ENCODE measurements at places on chromosomes 3 and 15.

DNA sequence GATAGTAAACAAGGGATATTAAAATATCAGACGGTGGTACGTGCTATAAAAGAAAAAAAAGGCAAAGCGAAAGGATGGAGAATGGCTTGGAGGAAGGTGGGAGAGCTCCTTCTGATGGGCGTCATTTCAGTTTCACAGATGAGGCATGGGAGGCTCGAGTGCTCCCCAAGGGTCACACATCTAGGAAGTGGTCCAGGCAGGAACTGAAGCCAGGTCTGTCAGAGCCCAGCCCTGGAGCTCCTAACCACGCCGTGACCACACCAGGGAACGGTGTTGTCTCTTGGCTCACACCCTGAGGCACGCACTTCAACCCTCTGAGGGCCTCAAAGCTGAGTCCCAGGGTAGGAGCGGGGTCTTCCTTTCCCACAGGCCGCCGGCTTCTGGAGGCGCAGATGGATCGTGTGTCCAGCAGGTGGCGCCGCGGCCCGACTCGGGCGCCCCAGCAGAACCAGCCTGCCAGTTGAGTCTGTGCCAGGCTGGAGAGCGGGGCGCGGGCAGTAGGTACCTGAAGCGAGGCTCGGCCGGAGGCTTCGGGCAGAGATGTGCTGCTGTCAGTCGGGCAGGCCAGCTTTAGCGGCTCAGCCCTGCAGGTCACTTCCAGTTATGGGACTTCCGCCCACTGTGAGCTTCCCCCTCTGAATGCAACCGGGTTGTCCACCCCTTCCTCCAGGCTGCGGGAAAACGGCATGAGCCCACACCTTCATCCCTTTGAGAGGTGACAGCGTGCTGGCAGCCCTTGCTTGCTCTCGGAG, 68.1 kb downstream of the SLC6A1 start:
- H3K4me1 ChIP-seq = peaks cover 9% of the 10 kb centered on the region
- H3K27me3 ChIP-seq = peaks cover 25% of the 10 kb centered on the region
- DNase-seq = no peak
- H3K36me3 ChIP-seq = no peaks in the 10 kb centered on the region
- no peak overlapping the region for H3K27ac ChIP-seq

- no peak overlapping the region for H3K27ac ChIP-seq
- H3K27me3 ChIP-seq = no peaks in the 10 kb centered on the region
- H3K4me1 ChIP-seq = no peaks in the 10 kb centered on the region
- no peak overlapping the region for H3K4me3 ChIP-seq
- H3K36me3 ChIP-seq = no peaks in the 10 kb centered on the region
Measured at GRCh38 chr3:122208579-122208978, 25.1 kb downstream of the CASR start.

DNA sequence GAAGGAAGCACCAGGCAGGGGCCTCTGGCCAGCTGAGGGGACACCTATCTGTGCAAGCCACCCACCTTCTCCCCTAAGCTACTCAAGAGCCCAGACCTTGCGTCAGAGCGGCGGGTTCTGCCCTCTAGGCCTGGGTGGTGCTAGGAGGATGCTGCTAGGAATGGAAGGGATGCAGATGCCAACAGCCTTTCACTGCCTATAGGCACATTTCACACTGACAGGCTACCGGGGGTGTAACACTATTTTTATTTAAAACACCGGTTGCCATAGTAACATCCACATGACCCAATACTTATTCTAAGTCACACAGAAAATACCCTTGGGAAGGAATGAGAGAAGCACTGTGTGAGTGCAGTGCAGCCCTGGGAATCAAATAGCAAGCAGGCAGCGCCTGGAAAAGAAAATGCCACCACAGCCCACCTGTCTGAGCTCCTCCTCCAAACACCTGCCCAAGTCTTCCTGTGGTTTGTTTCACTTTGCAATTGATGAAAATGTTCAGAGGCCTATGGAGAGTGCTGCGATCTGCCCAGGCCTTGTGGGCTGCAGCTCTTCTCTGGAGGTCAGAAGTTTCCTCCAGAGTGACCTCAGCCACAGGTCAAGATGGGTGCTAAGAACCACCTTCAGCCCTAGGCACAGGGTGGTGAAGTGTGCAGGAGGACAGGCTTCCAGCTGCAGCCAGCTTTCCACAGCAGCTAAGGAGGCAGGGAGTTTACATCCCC, 113.5 kb upstream of the TOPAZ1 start:
- no peak overlapping the region for H3K4me3 ChIP-seq
- DNase-seq = no peak
- H3K27ac ChIP-seq = no peak overlapping the region
- no peaks in the 10 kb centered on the region for H3K36me3 ChIP-seq

DNA sequence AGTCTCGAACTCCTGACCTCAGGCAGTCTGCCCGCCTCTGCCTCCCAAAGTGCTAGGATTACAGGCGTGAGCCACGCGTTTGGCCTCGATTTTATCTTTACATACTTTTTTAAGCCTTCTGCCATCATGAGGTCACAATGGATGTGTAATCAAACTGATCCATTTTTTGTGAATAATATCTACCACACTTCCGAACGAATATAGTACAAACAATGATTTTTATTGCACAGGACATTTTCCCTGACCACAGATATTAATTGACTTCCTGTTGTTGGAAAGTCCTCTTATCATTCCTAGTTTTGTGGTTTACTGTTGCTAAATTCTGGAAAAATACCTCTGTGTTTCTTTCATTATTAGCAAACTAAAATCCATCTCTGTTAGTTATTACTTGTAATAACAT, 68.9 kb downstream of the MINDY2 start:
- no peaks in the 10 kb centered on the region for H3K27me3 ChIP-seq
- H3K4me3 ChIP-seq = no peak overlapping the region
- no peak overlapping the region for H3K27ac ChIP-seq

DNA sequence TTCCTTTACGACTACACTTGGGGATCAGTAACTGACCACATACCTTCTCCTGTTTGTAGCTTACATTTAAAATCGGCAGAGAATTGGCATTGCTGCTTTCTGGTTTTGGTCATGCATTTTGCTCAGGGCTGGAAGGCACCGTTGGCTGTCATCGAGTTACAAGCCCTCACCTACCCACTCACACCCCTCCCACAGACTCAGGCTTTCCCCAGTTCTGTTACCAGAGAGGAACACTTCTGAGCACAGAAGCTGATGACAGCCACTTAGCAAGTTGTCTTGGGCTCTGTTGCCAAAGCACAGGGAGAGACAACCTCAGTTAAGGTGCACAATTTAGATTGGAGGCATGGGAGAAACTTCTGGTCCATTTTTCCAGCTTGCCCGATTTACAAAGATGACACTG, 204.8 kb upstream of the TOPAZ1 start:
- H3K4me1 ChIP-seq = no peaks in the 10 kb centered on the region
- H3K4me3 ChIP-seq = no peak overlapping the region
- no peak for DNase-seq
- H3K27ac ChIP-seq = no peak overlapping the region

DNA sequence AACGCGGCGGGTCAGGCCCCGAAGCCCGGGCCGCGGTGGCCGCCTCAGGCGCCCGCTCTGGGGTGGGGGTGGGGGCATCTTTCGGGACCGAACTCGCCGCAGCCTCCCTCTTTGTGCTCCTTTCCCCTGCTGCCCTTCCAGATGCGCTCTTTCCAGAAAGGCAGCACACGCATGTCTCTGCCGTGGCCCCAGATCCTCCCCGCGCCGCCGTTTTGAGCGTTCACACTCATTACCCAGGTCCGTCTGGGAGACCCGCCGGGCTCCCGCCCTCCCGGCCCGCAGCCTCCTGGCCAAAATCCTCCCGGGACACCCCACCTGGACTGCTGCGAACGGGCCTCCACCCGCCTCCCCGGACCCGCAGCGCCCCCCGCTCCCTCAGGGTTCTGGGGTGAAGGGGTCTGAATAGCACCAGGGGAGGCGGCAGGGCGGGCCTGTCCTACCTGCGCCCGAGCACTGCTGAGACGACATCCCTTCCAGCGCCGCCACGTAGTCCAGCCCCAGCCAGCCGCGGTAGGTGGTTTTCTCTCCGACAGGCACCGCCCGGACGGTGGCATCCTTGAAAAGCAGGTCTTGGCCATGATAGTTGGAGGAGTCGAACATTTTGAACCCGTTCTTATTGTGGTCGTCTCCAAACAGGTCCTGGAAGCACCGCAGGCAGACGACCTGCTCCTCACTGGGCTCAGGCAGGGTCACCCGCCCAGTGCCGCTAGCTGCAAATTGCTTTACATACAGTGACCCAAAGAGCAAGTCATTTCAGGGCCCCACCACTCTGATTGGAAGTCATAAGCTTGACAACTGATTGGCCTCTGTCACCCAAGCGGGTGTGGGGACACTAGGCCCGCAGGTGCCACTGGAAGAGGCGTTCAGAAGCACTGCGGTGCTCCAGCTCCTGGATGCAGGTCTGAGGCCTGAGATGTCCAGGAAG, 25.9 kb downstream of the MELTF start:
- DNase-seq = peak; percentile 69
- H3K4me3 ChIP-seq = peak overlapping the region; percentile 52
- peak overlapping the region; percentile 74 for H3K27ac ChIP-seq

- no peak overlapping the region for H3K4me3 ChIP-seq
- H3K4me1 ChIP-seq = no peaks in the 10 kb centered on the region
- H3K27me3 ChIP-seq = no peaks in the 10 kb centered on the region
- DNase-seq = no peak
- no peak overlapping the region for H3K27ac ChIP-seq
Measured at GRCh38 chr3:8103954-8104353, 397.7 kb upstream of the LMCD1 start.

- H3K36me3 ChIP-seq = no peaks in the 10 kb centered on the region
- peaks cover 18% of the 10 kb centered on the region for H3K27me3 ChIP-seq
- no peak overlapping the region for H3K4me3 ChIP-seq
- H3K27ac ChIP-seq = no peak overlapping the region
Measured at GRCh38 chr3:51777985-51778384, 1.1 kb downstream of the IQCF6 start.

DNA sequence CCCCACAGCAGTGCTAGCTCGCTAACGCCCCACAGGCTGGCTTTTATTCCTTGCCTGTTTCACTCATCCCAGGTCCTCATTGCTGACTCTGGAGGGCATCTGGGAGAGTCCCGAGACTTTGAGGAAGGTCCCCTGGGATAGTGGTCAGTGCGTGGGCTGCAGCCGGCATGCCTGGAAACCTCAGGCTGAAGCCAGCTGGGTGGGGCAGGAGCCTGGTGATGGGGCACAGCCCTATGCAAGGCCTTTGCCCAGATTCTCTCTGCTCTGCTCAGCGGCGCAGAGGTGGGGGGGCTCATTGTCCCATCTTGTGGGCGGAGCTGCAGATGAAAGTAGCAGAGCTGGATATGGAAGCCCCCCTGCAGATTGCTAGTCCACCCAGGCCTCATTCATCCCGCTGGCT, 55.7 kb upstream of the SMAD6 start:
- no peaks in the 10 kb centered on the region for H3K27me3 ChIP-seq
- no peak for DNase-seq
- H3K4me3 ChIP-seq = no peak overlapping the region
- no peak overlapping the region for H3K27ac ChIP-seq
- H3K4me1 ChIP-seq = peaks cover 26% of the 10 kb centered on the region

DNA sequence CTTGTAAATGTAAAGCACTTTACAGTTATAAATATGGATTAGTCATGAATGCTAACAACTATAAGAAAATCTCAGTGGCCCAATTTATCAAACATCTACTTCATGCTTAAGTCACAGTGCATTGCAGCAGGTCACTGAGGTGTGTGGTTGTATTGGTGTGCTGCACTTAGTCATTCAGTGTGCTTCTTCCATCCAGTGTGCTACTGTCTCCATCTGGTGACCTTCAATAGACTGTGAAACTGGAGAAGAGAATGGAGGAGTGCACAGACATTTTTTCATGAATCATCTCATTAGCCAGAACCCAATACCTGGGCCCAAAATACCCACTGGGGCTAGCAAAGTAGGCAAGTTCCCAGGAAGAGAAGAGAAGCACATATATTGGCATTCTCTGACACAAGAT, 199.6 kb downstream of the SHOX2 start:
- H3K27me3 ChIP-seq = no peaks in the 10 kb centered on the region
- no peak overlapping the region for H3K4me3 ChIP-seq
- H3K27ac ChIP-seq = no peak overlapping the region
- no peaks in the 10 kb centered on the region for H3K36me3 ChIP-seq
- H3K4me1 ChIP-seq = no peaks in the 10 kb centered on the region

GRCh38 chr3:152909180-152909883, 74.4 kb downstream of the P2RY1 start:
- no peak for DNase-seq
- H3K4me3 ChIP-seq = no peak overlapping the region
- H3K4me1 ChIP-seq = peaks cover 2% of the 10 kb centered on the region
- H3K27me3 ChIP-seq = no peaks in the 10 kb centered on the region
- H3K36me3 ChIP-seq = no peaks in the 10 kb centered on the region

DNA sequence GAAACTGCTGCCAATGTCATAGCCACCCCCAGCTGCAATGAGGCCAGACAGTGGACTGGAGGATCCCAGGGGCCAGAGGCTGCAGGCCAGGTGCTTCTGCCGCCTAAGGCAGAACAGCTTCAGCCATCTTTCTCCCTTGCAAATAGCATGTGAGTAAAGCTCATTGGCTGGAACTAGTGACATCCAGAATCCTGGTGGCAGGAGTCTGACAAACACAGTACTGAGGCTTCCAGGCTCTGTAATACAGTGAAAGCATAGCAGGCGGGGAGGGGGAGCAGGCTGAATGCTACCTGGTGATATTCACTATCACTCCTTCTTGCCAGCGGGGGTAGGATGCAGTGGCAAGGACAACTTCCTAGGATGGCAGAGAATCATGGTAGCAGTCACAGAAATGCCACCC, 36.5 kb upstream of the TBC1D21 start:
- H3K36me3 ChIP-seq = no peaks in the 10 kb centered on the region
- H3K27ac ChIP-seq = no peak overlapping the region
- no peak overlapping the region for H3K4me3 ChIP-seq
- peaks cover 40% of the 10 kb centered on the region for H3K27me3 ChIP-seq

DNA sequence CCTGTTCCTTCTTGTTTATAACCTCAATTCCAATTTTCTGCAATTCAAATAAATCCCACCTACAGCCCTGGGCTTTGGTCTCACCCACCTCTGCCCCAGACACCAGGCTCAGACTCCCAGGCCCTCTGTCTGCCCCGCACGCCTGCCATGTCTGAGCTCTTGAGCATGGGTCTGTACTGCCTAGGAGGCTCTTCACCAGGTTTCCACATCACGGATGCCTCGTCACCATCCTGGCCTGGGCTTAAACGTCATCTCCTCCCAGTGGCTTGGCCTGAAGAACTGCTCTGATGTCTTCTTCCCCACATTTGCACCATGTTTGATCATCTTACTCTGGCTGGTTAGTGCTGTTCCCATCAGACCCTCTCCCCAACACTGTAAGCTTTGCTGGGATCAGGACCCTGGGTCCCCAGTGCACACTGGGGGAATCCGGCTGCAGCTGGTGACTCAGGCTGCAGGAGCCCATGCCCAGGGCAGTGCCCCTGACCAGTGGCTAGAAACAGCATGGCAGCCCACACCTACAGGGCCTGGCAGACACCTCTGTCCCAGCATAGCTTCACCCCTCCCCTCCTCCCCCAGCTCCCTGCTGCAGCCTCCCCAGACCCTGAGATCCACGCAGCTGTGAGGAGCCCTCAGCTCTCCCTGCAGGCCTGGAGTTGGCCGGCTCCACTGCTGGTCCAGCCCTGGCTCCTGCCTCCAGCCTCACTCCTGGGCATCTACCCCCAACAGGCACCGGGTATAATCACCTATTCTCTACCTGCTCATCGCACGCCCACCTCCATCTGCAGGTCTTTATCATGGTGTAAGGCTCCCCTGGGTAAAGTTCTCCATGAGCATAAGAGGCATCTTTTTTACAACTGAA, 162.8 kb upstream of the NSMCE3 start:
- no peak for DNase-seq
- no peak overlapping the region for H3K4me3 ChIP-seq
- H3K27ac ChIP-seq = no peak overlapping the region
- H3K36me3 ChIP-seq = no peaks in the 10 kb centered on the region
